Kidney epithelial cell (primary cell): ENCODE measurements at places on chromosomes 2 and 18. TPM values are rescaled to one million over a fixed set of nuclear protein-coding genes. Genes with fewer than 3 reads are reported as not detected.
A peak's percentile ranks its signal among the peaks of the same experiment; 100 is the strongest.

- DNase-seq: no peak
Observed at GRCh38 chr2:103520547-103520946, 758.7 kb downstream of the TMEM182 start.

- DNase-seq: no peak
Observed at GRCh38 chr2:119464981-119465380, 33.3 kb downstream of the TMEM37 start.

- peak; percentile 81 for DNase-seq
Observed at GRCh38 chr2:54859997-54860701, 136.7 kb downstream of the EML6 start.

- no peak for DNase-seq
Observed at GRCh38 chr2:12269041-12269972, 447.4 kb upstream of the TRIB2 start.

DNA sequence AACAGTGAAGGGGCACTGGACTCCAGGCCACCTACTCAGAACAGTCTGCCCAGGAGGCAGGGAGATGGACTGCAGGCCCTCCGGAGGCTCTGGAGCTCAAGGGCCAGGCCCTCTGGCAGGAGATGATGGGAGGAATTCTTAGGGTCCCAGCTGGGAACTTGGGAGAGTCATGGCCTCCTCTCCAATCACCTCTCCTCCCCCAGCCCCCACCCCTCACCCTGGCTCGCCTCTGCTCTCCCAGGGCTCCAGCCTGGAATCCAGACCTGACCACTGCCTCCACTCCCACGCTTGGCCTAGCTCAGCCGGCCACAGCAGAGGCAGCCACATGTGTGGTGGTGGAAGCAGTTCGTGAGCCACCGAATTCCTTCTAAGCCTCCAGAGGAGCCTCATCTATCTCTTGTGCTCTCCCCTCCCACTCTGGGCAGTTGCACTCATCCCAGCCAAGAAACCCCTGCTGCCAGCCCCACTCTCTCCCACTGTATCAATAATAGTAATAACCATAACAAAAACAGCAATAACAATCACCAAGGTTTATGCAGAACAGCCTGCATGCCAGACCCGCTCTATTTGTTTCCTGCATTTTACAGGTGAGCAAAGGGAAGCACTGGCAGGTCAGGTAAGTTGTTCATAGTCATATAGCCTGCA is 67.4 kb downstream of the TNS1 start:
- DNase-seq: peak; percentile 42

The ZSWIM2 gene
- not detected in 2 replicates for total RNA-seq

The MBOAT2 gene
- total RNA-seq: 32.2 and 32.7 TPM in 2 replicates

The RNF152 gene
- 4.7 and 10.2 TPM in 2 replicates for total RNA-seq

The SAG gene
- not detected in 2 replicates for total RNA-seq

The DSC3 gene
- total RNA-seq: 3.3 and 3.4 TPM in 2 replicates

The L3MBTL4 gene
- 9.8 and 12.5 TPM in 2 replicates for total RNA-seq

The REEP1 gene
- total RNA-seq: 0.48 and 1.3 TPM in 2 replicates

The ZNF24 gene
- 39.4 and 40.7 TPM in 2 replicates for total RNA-seq
